ENCODE measurements at places on chromosomes 16 and 17. TPM values are rescaled to one million over a fixed set of nuclear protein-coding genes. Genes with fewer than 3 reads are reported as not detected.

Gene CCDC200
- total RNA-seq: not detected

Gene RPRML
- not detected for total RNA-seq

Gene DNASE1L2
- 0.92 TPM for total RNA-seq

Gene SLC16A13
- 0.85 TPM for total RNA-seq

Gene RNF166
- 13.1 TPM for total RNA-seq

Data from smooth muscle cell of the pulmonary artery (primary cell).